HFFc6 (cell line): ENCODE measurements at places on chromosomes 16 and 17.
A peak's percentile ranks its signal among the peaks of the same experiment; 100 is the strongest.

DNA sequence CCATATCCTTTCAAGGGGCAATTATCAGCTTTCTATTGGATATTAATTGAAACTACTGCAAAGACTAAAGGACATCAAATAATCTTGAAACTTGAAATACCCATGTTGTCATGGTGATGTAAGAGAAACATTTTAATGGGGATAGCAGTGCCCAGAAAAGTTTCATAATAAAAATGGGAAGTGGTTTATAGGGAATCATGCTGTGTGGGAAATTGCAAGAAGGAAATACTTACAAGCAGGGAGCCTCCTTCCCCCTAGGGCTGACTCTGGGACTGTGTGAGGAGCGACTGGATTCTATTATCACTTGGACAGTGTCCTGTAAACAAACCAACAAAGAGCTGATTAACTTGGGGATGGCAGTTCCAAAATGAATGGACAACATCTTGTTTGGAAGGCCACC lies 1393.1 kb upstream of the GOT2 start:
- DNase-seq = no peak

DNA sequence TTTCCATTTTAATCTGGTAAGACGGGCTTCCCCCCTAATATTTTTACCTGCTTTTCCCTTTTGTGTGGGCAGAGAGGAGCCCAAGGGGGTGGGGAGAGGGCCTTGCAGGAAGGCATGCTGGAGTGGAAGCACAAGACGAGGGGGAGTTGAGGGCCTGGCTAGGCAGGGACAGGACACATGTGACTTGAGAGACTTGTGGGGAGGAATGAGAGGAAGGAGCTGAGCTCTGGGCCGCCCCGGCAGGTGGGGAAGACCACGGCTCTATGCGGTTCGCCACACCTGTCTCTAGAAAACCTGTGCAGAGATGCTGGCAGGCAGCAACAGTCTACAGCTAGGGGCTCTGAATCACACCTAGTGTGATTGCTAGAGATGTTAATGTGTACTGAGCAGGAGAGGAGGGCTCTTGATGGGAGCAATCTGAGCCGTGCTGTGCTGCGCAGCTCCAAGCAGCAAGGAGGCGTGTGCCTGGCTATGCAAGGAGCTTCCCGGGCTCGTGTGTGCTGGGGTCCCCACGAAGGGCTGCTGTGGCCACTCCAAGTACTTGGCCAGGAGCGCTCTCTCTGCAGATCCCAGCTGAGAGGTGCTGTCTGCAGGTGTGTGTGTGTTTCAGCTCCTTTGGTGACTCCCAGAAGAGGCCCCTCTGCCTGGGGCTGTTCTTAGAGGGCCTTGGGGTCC lies 50.2 kb downstream of the PDPK1 start:
- DNase-seq = no peak

- DNase-seq = no peak
Observed at GRCh38 chr17:6749519-6749918, 6.3 kb upstream of the XAF1 start.

DNA sequence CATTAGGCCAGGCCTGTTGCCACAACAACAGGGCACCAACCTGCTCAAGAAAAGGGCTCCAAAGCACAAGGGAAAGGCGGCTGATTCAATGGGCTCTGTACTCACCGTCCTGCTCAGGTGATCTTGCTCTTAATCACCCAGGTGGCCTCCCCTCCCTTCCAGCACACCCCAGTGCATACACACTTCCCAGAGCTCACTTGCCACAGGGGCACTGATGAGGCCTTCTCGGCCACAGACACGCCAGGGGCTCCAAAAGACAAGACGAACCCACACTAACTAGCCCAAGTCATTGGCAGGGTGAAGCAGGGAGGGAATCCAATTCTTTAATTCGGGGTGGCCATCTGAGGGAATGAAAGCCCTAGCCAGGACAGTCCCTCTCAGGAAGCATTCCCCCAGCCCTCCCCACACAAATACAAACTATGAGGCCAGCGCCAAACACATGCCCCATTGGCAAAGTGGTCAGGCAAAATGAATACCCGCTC lies 1.4 kb downstream of the MYO18A start:
- DNase-seq = no peak

GRCh38 chr17:27207073-27207513 lies 86.8 kb upstream of the WSB1 start:
- peak; percentile 68 for DNase-seq

- DNase-seq = peak; percentile 86
Observed at GRCh38 chr16:68022728-68023537, at the start of the genes DDX28 and DUS2. Gene DDX28 (minus strand): TSS chr16:68023232. CDS start chr16:68023202, 30 bp downstream. Gene DUS2 (plus strand): TSS chr16:68023284. CDS start chr16:68038024, 14,740 bp downstream.

DNA sequence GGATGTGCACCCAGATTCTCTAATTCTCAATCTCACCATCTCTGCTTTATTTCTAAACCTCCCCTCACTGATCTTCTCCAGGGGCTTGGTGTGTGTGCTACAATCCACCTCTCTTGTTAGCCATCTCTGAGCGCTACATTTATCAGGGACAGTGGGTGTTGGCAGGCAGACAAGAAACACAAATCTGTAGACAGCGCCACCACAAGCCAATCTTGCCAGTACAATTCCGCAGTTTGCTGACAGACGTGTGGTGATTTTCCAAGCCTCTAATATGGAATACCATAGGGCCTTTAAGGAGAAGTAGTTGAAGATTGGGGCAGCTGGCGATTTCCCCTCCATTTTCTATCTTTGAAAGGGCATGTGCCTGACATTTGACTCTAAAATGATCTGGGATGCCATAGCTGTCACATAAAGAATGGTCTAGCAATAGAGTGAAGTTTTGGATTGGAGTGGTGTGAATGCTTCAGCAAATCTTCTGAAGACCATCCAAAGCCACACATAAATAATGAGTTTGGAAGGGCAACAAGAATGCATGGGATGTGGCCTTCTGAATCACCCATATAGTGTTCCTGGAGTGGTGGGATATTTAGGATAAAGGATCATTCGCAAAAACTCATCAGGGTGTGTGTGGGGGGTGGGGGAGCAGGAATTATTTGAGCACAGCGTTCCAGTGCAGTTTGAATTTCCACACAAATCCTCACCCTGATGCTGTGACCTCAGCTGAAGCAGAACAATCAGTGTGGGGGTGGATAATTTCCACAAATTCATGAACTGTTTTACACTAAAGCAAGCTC lies 12.0 kb upstream of the ANKFN1 start:
- DNase-seq = peak; percentile 13

GRCh38 chr17:74573169-74573568 lies 5.9 kb upstream of the CD300H start:
- DNase-seq = no peak

DNA sequence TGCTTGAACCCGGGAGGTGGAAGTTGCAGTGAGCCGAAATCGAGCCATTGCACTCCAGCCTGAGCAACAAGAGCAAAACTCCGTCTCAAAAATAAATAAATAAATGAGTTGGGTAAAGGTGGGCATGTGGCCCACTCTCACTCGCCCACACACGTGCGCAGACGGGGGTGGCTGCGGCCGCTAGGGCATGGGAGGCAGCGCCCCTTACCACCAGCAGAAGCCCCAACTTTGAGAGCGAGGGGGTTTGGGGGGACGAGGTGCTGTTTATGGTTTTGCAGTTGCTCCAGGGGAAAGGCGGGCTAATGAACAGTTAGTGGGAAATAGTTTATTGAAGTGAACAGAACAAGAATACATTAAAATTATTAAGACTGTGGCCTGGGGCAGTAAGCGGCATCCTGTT lies 14.9 kb upstream of the RBFOX3 start:
- DNase-seq = no peak

DNA sequence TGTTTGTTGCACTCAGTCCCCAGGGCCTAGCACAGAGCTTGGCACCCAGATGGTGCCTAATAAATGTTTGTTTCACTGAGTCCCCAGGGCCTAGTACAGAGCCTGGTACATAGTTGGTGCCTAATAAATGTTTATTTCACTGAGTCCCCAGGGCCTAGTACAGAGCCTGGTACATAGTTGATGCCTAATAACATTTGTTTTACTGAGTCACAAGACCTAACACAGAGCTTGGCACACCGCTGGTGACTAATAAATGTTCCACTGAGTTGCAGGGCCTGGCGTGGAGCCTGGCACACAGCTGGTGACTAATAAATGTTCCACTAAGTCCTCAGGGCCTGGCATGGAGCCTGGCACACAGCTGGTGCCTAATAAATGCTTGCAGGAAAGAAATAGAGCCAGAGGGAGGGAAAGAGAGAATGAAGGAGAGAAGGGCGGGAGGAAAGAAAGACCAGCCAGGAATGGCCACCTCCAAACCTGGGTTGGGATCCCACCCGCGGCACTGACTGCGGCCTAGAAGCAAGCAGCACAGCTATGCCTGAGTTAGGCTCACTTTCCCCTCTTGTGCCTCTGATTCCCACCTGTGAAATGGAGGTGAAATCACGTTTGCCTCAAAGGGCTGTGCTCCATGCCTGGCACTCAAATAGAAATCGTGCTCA lies 7.5 kb downstream of the SLC5A11 start:
- no peak for DNase-seq

DNA sequence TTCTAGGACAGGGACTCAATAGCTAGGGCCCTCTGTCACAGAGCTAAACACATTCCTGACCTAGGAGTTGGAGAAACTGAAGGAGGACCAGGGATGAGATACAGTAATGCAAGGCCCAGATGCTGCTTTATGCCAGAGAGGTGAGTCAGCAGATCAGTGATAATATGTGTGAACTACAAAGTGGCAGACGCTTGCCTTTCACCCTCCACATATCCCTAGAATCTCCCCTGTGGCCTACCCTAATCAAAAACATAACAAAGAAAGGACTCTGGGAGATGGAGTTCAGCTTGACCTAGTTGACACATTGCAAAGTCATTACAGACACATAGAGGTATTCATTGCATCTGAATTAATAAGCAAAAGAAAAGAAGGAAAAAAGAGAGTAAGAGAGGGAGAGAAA lies 417.6 kb upstream of the DYNLRB2 start:
- peak; percentile 9 for DNase-seq

GRCh38 chr16:4321286-4322120 lies 5.6 kb downstream of the GLIS2 start:
- DNase-seq = no peak

- no peak for DNase-seq
Observed at GRCh38 chr16:8589057-8589899, 1.0 kb downstream of the TMEM114 start.

DNA sequence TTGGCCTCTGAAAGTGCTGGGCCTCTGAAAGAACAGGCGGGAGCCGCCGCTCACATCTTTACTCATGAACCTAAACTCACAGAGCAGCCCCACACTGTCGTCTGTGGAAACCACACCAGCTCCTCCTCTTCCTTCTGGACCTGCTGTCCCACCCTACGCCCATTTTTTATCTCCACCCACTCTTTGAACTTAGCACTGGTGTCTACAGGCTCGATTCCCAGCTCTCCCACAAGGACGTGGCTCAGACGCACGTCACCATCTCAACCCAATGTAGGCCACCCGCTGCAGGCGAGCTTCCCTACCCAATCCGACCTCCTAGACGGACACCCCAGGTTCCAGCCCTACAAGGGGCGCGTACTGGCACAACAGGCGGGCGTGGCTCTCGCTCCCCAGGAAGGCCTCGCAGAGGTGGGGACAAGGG lies 62.2 kb downstream of the NXN start:
- DNase-seq = no peak

- DNase-seq = no peak
Observed at GRCh38 chr16:89015271-89015859, 38.4 kb upstream of the CBFA2T3 start.

DNA sequence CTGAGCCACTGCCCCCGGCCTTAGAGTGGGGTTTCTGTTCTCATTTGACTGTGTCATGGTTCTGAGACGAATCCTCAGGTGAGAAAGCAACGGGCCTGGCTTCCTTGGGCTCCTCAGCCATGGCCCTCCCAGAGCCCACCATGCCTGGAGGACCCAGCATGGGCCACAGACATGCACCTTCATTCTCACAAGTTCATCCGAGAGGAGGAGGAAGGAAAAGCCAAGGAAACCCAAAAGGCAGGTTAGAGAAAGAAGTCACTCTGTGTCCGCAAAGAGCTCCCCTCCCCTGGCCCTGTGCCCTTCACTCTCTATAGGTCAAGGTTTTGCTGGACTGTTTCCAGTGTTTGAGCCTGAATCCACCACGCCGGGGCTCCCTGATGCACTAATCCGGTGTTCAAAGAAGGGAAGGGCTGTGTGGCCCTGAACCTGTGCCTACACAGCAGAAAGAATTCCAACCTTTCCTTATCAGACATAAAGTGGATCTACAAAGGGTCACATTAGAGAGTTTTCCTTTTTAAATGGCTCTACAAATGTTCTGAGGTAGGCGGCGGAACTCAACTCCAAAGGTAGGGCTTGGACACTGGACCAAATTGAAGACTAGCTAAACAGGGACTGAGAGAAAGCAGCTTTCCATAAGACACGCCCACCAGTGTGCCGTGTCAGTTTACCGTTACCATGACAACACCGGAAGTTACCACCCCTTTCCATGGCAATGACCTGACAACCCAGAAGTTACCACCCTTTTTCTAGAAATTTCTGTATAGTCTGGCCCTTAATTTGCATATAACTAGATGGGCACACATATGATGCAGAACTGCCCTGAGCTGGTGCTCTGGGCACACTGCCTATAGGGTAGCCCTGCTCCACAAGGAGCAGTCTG lies 15.9 kb upstream of the PECAM1 start:
- DNase-seq = no peak

- DNase-seq = no peak
Observed at GRCh38 chr17:81655378-81656117, 794 bp downstream of the PDE6G start.

- no peak for DNase-seq
Observed at GRCh38 chr17:45334701-45335677, 18.2 kb upstream of the MAP3K14 start.

GRCh38 chr16:67987460-67988160 lies 7.3 kb upstream of the DPEP3 start:
- DNase-seq = peak; percentile 18

DNA sequence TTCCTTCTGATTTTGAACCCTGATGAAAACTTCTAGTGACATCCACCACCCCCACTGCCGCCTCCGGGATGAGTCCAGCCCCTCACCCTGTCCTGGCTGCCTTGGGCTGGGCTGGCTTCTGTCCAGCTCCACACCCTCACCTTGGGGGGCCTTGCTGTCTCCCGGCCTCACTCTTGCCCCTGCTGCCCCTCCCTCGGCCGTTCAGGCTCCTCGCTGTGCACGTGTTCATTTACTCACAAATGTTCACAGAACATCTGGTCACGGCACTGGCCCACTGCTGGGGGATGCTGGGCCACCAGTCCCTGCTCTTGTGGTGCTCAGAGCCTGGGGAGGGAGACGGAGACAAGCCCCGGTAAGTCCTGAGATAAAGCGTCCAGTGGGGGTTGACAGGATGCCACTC lies 40.6 kb downstream of the PRMT7 start:
- no peak for DNase-seq

DNA sequence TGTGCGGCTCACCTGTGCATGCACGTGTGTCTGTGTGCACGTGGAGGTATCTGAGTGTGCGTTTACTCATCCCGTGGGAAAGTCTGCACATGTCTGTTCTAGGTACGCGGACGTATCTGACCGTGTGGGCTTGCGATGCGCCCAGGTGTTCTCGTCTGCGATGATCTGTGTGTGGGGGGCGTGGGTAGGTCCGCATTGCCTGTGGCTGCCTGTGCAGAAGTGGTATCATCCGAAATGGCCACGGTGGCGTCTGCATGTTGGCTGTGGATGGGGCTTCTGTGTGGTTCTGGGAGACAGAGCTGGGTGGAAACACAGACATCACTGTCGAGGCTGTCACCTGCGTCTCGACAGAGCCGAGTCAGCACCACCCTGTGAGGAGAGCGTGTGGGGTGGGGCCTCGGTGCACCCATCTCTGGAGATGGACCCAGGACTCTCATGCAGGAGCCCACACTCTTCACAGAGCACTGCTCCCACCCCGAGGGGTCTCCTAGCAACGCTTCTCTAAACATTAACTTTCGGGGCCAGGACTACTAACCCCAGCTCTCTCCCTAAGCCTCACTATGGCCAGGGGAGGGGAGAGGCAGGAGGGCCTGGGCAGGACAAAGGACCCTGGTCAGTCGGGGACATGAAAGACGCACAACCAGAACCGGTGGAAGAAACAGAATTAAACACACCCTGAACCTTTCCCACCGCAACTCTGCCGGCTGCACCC lies 8.4 kb downstream of the DPEP1 start:
- no peak for DNase-seq
